ENCODE measurements at places on chromosomes 5 and 9. TPM values are rescaled to one million over a fixed set of nuclear protein-coding genes. Genes with fewer than 3 reads are reported as not detected.

GRCh38 chr9:109027176-109027575, 13.9 kb upstream of the CTNNAL1 start:
- no peak for DNase-seq

DNA sequence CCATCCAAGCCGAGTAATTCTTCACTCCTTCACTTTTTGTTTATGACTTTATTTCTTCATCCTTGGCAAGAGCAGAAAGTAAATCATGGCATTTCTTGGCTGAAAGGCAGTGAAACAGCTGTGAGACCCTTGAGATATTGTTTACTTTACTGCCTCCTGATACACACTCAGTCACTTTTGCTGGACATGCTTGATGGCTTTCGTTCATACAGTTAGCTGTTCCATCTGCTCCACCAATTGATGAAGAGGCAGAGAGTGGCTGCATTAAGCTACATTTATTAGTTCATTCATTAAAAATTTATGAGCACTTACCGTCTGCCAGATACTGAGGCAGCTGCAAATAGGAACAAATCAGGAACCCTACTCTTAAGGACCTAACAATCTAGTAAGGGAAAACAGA, 184.4 kb upstream of the OR13F1 start:
- no peak for DNase-seq

- DNase-seq = no peak
These were observed 347.6 kb downstream of the GADD45G start for GRCh38 chr9:89952401-89952800.

DNA sequence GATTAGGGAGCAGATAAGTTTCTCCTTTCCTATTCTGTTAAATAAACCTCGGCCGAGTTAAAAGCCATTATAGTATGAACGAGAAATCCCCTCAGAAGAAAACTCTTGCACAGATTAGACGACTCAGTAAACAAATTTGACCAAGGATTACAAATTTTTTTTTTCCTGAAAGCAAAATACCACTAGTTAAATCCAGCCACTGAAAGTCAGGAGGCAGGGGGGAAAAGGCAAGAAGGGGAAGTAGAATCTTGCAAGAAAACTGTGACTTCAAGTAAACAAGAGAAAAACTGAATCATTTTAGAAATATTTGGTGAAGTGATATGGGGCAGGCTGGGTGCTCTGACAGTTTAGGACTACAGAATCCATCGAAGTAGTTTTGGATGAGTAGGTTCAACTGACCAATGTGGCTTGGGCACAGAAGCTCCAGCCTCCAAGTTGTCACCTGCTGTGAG, 251.0 kb downstream of the DENND1A start:
- no peak for DNase-seq

GRCh38 chr9:118635416-118635815, 733.8 kb downstream of the BRINP1 start:
- no peak for DNase-seq

DNA sequence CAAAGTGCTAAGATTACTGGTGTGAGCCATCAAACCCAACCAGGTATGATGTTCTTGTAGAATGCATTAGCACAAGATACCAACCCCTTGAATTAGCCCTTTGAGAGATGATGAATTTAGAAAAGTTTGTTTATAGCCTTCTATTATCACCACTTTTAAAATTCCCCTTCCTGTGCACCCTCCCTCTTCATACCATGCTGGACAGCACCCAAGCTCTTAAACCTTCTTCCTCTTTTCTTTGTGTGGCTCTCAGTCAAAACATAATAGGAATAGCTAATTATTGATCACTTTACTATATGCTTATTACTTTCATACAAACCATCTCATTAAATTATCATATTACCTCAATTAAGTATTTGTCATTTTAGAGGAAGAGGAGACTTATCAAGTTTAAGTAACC, 87.6 kb upstream of the TMED7 start:
- DNase-seq = no peak

DNA sequence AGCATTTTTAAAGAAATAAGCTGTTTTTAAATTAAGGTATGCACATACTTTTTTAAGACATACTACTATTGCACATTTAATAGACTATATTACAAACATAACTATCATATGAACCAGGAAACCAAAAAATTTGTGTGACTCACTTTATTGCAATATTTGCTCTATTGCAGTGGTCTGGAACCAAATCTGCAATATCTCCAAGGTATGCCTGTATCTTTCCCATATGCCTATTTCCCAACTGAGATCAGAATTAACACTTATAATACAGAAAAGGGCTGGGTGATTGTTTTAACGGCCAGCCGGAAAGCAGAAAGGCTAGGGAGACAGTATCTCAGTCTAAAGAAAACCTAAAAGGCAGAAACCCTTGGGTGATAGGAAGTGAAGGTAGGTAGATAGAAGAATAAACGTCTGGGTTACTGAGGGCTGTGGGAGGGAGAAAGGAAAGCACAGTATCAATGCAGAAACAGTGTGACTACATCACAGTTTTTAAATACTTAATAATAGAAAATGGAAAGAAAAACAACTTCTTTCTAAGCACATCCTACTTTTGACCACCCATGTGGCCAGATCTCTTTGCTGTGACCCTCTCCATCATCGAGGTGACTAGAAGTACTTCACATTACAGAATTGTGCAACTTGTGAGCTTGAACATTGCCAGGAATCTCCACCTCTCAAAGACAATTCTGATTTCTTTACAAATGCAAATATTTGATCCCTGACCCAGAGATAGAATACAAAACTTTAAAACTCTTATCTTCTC, 126.4 kb downstream of the LPAR1 start:
- no peak for DNase-seq

- no peak for DNase-seq
These were observed 319.5 kb upstream of the TNC start for GRCh38 chr9:115437418-115437817.

DNA sequence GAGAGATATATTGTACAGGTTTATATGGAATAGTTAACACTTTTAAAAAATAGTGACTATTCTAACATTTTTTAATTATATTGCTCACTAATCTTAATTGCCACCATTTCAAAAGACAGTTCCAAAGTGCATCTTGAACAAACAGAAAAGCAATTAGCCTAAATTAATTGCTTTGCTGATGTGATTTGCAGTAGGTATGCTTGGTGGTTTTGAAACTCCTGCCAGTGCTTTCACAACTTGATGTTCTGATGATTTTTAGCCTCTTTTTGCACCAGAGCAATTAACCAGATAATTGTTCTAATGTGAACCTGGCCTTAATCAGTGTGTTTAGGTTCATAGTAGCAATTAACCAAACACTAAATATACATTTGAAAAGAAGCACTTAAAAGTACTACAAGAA, 207.6 kb downstream of the FBXL17 start:
- no peak for DNase-seq

- DNase-seq = no peak
These were observed 39.6 kb downstream of the DMAC1 start for GRCh38 chr9:7760014-7760415.

DNA sequence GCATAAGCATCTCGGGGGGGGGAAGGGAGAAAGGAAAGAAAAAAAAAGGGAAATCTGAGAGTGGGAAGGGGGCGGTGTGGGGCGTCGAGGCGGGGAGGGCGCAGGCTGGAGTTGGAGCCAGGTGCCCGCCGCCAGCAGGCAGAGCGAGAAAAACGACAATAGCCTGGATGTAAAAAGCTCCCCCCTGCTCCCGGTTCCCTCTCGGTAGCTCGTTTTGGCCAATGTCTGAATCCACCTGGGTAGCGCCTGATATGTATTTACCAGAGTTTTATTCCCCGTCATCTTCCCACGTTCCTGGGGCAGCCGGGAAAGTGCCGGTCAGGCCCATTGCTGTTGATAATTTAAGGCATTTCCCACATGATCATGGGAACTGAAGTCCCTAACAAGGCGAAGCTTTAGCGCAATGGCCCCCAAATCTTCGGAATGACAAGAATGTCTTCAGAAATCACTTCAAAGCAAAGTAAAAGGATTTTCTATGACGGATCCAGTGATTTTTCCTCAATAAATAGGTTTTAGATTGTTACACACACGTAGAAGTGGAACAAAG, 3.0 kb upstream of the OTP start:
- DNase-seq = no peak

- no peak for DNase-seq
These were observed 50.0 kb downstream of the RAI14 start for GRCh38 chr5:34706084-34706483.

GRCh38 chr5:142959683-142960657, 189.8 kb downstream of the ARHGAP26 start:
- DNase-seq = no peak

GRCh38 chr5:98354922-98355321, 418.5 kb upstream of the RGMB start:
- no peak for DNase-seq

GRCh38 chr5:107985144-107985543, 314.4 kb upstream of the EFNA5 start:
- no peak for DNase-seq

GRCh38 chr9:138037140-138037539, 159.6 kb downstream of the CACNA1B start:
- DNase-seq = no peak

DNA sequence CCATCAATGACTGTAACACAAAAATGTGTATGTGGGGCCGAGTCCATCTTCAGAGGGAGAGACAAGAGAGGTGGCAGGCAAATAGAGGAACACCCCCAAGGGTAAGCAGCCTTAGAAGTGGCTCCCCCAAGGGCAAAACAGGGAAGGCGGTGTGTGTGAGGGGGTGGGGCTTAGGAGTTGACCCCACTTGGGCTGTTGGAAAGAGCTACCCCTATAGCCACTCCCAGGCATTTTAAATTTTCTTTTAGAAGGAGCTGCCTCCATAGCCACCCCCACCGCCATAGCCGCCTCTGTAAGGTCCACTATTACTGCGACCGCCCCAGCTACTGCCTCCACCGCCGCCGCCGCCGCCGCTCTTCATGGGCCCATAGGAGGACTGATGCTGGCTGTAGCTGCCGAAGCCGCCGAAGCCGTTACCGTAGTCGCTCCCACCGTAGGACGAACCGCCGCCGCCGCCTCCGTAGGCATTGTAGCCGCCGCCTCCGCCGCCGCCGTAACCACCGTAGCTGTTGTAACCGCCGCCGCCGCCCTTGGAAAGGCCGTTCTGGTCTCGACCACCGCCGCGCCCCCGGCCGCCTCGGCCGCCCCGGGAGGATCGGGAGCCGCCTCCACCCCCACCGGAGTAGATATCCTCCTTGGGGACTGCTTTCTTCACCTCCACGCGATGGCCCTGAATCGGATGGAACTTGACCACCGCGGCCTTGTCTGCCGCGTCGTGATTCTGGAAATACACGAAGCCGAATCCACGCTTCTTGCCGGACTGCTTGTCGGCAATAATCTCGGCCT, 1.1 kb downstream of the HNRNPA0 start:
- no peak for DNase-seq

GRCh38 chr5:138964647-138965201, 89.6 kb upstream of the LRRTM2 start:
- DNase-seq = no peak

GRCh38 chr5:135454946-135455345, 2.8 kb upstream of the TIFAB start:
- DNase-seq = no peak

- no peak for DNase-seq
These were observed 19.6 kb downstream of the TNC start for GRCh38 chr9:115098226-115098965.

DNA sequence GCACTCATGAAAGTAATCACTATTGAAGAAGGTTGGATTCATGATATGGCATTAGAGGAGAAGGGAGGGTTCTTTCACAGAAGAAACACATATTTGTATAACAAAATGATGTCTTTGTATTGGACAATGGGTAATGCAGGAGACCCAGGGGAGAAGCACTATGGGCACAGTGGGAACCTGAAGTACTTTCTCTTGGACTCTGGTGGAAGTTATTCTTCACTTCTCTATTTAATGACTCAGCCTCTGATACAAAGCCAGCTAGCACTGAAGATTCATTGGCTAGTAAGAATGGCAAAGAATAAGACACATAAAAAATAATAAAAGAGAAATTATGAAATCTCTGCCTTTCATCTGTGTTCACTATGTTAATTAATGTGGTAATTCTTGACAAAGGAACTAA, 149.9 kb upstream of the PRR16 start:
- DNase-seq = no peak

- DNase-seq = peak; percentile 57
These were observed 66.7 kb downstream of the SIL1 start for GRCh38 chr5:139131465-139131864.

GRCh38 chr5:42836070-42836769, 24.5 kb upstream of the SELENOP start:
- DNase-seq = no peak

DNA sequence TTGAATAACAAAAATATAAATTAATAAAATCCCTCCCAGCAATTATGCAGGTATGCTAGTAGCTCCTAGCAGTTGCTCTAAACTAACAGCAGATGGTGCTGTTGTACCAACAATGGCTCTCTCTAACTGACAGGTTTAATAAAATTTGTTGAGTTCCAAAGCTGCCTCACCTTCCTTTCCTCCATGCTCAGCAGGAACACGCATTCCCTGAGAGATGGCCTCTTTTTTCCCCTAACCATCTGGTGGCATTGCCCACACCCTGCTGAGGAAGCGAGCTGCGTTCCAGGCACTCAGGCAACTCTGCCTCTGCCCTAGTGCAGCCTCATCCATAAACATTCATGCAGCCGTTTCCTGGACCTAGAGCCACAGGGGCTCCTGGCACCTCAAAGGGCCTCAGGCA, 106.2 kb downstream of the KLHL3 start:
- peak; percentile 58 for DNase-seq

GRCh38 chr5:11182441-11183080, 421.5 kb upstream of the DAP start:
- DNase-seq = no peak

- DNase-seq = no peak
These were observed 66.7 kb downstream of the TLE1 start for GRCh38 chr9:81622471-81623255.

DNA sequence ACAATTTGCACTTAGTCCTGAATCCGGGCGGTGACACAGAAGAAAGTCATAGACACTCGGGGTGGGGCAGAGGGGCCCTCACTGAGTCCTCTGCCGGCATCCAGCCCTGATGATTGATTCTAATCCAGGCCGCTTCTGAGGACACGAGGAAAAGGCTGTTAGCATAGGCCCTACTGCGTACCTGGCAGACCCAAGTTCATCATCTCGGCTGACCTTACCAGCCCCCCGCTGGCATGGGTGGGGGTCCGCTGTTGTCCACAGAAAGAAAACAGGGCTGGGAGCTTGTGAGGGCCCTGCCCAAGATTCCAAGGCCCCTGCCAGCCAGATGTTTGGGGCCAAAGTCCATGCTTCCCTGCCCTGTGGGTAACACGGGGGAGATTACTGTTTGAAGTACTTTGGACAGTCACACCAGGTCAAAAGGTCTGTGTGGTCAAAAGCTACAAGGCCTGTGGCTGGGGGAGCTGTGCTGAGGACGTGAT, 24.5 kb downstream of the ERGIC1 start:
- DNase-seq = no peak

Gene PCDH12
- 0.17 TPM for total RNA-seq

Gene PTTG1
- 229 TPM for total RNA-seq

Gene TYRP1
- not detected for total RNA-seq

Gene PCDHGC5
- total RNA-seq = 0.78 TPM

Gene FOXD4L5
- total RNA-seq = 0.13 TPM

Gene ZNF300
- total RNA-seq = 15.2 TPM

Gene PCDHGB4
- total RNA-seq = 9.1 TPM

Gene EPB41L4A
- total RNA-seq = 4.6 TPM

Gene IFNA2
- total RNA-seq = not detected

Gene SLC25A2
- total RNA-seq = not detected

Gene HMMR
- total RNA-seq = 70.6 TPM

Gene KCNV2
- total RNA-seq = not detected

Gene FBN2
- total RNA-seq = 15.9 TPM

Gene IL3
- total RNA-seq = not detected

Gene UBAC1
- 59.3 TPM for total RNA-seq

Gene PTPN3
- 3.7 TPM for total RNA-seq

Gene CHSY3
- total RNA-seq = 1.4 TPM

Gene AQP7
- not detected for total RNA-seq

Gene KLF9
- 0.98 TPM for total RNA-seq

Gene LIX1
- total RNA-seq = 0.26 TPM
